ENCODE measurements at places on chromosomes 4 and X.

GRCh38 chr4:168900080-168900479 is 110.0 kb downstream of the CBR4 start:
- no peak for DNase-seq

- DNase-seq = peak; percentile 12
These were observed 65.3 kb upstream of the FAM120C start for GRCh38 chrX:54248309-54248708.

- no peak for DNase-seq
These were observed 17.6 kb downstream of the SASH3 start for GRCh38 chrX:129797251-129797906.

DNA sequence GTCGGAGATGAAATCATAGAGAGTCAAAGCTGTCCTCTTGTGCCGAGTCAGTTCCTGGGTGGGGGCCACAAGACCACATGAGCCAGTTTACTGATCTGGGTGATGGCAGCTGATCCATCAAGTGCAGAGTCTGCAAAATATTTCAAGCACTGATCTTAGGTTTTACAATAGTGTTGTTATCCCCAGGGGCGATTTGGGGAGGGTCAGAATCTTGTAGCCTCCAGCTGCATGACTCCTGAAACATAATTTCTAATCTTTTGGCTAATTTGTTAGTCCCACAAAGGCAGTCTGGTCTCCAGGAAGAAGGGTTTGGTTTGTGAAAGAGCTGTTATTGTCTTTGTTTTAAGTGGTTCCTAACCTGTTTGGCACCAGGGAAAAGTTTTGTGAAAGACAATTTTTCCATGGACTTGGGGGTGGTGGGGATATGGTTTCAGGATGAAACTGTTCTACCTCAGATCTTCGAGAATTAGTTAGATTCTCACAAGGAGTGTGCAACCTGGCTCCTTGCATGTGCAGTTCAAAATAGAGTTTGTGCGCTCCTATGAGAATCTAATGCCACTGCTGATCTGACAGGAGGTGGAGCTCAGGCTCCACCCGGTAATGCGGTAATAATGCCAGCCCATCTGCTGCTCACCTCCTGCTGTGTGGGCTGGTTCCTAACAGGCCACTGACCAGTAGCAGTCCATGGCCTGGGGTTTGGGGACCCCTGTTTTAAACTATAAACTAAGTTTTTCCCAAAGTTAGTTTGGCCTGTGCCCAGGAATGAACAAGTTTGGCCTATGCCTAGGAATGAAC is 29.2 kb downstream of the METAP1 start:
- DNase-seq = no peak

DNA sequence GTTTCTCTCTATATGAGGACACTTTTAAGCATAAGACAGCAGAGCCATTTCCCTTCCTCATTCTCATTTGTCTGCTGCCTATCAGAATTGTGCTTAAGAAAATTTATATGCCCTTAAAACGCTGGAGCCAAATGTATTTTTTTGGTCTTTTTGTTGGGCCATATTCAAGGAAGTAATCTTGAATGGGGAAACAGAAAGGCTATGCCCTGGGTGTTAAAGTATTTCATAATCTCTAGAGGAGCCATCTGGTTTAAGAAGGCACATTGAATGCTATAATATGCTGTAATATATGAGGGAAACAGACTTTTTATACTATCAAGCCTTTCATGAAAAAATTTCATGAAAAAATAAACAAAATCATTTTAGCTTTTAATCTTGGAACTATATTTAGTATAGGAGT is 4.3 kb downstream of the DMD start:
- DNase-seq = no peak

DNA sequence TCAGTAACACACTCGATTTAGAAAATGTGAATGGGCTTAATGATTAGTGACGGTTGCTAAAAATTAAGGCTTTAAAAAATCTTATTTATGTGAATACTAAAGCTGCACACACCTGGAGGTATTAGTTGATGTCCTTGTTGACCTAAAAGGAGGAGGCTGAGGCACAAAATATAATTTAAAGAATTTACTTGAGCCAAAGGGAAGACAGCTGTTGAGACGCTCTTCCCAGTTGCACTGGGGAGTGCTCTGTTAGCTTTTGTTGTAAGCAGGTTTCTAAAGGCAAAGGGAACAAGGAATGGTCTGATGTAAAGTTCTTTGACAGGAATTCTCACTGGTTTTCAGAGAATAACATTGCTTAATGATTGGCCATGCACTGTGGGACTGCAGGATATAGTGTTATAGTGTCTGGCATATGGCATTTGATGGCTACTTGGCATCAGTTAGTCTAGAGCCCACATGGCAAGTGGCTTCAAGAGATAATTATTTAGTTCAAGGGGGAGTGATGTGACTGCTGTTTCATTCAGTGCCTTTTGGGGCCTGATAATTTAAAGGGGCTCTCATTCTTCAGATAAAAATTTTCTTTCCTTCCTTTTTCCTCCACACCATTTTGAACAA is 30.8 kb upstream of the PGM2 start:
- DNase-seq = no peak

DNA sequence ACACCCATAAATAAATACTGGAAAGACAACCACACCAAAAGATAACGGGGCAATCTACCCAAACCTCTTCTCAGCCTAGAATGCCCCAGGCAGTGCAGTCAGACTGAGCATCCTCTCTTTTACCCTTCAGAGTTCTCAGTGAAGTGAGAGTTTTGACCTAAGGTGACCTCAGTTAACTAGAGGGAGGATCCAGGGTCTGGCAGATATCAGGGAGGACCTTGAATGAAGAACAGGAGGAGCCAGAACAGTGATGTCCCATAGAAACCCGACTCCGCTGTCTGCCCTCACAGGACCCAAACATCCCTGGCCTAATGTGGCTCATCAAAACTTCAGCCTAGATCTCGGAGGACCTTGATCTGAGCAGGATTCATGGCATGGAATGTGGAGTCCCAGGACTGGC is at the start of gene MAGEB3:
MAGEB3 (plus strand) TSS at position 263 of the 400 bp plus-strand sequence. CDS start 5,268 bp downstream, outside the sequence.
- no peak for DNase-seq

DNA sequence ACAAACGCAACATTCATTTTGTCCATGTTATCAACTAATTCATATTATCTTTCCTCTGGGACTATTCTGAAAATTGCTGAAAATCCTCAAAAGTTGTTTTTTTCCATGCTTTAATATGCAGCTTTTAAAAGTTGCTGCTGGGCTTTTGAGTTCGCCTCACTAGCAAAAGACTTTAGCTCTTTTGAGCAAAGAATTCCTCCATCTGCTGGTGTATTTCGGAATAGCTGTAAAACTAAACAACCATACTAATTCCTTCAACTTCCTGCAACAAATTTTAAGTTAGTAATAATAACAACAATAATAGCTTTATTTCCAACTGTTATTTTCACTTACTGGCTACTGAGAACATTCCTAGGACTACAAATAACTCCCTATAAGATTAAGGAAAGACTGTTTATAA is 124.5 kb upstream of the PLAC1 start:
- no peak for DNase-seq

DNA sequence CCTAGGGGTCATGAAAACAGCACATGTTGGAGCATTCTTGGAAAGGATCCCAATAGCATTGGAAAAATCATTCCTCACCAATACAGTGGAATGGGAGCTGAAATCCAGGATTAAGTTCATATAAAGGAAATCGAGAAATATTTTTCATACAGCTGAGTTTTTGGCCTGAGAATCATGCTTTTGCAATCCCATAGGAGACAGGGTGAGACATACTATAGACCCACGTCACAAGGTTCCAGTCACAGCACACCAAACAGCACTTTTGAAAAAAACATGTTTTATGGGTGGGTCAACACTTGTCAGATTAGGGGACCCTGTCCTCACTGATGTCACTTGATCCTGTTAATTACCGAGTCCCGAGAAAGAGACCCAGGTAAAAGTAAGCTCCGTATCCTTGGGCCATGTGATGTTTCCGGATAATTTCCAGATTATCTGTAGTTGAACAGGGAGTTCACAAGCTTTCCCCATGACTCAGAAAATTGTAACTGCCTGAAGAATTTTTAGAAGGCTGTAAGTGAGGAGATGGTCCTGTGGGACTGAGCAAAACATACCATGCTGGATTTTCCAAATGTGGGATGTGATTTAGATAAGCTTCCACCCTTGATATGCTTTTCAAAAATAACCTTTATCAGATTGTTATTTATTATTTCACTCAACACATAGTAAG is 80.9 kb upstream of the TLR3 start:
- no peak for DNase-seq

- DNase-seq = no peak
These were observed 2.9 kb upstream of the NWD2 start for GRCh38 chr4:37241647-37242046.

DNA sequence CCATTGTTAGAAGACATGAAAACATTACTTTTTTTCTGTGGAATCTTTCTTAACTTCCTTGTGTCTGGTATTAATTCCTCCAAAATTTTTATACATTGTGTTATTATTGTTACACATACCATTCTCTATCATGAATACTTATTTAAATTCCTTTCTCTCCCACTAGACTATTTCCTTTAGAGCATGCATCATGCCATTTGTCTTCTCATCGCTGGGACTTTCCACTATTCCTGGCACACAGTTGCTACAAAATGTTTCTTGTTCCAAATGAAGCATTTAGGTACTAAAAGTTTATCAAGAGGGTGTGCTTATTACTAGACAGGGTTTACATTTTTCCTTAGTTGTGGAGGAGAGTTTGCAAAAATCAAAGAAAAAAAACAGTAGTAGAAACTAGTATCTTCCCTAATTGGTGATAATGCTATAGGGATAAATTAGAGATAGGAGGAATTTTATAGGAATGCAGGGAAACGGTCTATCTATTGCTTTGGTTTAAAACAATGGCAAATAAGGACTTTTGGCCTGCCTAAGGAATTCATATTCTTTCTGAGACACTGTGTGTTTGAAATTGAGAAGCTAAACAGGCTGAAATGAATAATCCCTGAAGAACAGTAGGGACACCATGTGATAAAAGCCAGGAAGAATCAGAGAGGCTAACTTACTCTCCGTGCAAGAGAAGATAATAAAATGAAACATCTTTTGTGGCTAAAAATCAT is 187.5 kb upstream of the TBC1D9 start:
- DNase-seq = no peak

- DNase-seq = peak; percentile 13
These were observed 44.6 kb downstream of the GABRB1 start for GRCh38 chr4:47075919-47076318.

DNA sequence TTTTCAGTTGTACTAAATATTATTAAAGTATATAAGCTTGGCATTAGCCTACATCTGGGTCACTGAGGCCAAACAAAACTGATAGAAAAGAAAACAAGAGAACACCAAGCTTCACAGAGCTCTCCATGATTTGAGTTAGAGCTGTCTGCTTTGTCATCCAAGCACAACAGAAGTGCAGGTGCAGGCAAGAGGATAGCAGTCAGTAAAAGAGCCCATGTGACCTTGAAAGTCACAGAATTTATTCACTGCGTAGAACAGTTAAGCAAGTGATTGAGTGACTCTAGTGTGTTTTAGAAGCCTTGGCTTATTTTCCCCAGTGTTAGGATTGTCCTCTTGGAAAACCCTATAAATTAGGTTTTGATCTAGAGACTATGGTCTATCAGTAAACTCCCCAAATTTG is 49.4 kb upstream of the PRDM5 start:
- DNase-seq = no peak

DNA sequence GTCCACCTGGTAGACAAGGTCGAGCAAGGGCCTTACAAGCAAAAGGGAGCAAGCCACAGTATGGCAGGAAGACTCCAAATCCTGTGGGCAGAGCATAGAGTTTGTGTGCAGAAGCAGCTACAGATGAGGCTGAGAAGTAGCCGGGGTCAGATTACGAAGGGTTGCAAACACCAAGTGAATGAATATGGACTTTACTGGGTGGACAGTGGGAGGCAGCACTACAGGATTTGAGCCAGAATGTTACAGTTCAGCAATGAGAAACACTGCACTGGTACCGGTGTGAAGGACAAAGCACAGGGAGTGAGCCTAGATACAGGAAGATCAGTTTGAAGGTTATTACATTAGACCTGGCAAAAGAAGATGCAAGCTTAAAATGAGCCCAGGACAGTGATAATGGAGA is 46.1 kb upstream of the HOPX start:
- no peak for DNase-seq

GRCh38 chr4:153781717-153782416 is 7.0 kb downstream of the SFRP2 start:
- no peak for DNase-seq

- DNase-seq = no peak
These were observed 24.3 kb downstream of the MAGEB17 start for GRCh38 chrX:16191605-16192004.

DNA sequence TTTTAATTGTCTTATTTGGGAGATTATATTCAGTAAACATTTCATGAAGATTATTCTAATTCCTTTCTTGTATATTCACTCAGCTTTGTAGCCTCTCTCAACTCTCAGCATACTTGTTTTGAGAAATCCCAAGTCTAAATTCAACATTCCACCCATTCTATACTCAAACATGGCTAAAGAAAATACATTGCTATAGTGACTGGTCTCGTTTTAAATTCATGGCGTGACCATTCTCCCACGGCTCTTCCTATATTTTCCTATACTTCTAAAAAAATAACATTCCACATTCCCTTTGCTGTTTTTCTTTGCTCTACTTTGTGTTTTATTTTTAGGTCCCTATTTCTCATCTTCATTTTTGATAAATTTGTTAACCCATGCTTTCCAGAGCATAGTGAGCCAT is 49.2 kb upstream of the UGT2A1 start:
- DNase-seq = no peak

DNA sequence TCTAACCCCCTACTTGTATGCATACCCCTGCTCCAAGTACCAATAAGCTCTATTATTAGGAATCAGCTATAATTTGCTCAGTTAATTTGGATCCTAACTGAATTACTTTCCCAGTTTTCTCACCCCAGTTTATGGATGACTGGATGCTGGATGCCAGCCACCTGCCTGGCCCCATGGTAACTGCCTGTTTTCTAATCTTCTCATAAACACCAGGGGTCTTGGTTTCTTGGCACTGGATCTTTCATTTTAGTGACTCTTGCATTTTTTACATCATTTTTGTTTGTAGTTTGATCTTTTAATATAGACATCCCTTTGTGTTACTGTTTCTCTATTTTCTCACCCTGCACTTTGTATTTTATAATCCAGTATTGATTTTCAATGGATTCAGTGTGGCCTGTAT is 246.8 kb downstream of the ADGRL3 start:
- no peak for DNase-seq

GRCh38 chr4:86917212-86918039 is 17.4 kb upstream of the AFF1 start:
- no peak for DNase-seq

DNA sequence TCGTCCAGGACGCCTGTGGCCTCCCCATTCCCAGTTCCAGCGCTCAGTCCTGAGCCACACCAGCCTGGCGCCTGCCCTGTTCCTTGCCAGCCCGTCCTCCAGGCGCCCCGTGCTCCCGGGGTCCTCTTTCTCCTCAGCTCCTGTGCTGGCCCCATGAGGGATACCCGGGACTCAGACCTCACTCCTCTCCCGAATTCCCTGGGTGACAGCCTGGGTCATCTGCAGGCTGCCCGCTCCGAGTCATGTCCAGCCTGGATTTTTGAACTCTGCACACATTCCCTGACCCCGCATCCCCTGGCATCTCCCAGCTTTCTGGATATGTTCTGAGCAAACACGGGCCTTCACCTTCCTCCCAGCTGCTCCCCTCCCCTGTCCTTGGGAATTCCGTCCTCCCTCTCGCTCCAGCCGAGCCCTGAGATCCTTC is 14.9 kb upstream of the ADD1 start:
- DNase-seq = no peak

GRCh38 chr4:86587381-86588140 is 6.6 kb upstream of the PTPN13 start:
- no peak for DNase-seq

- DNase-seq = no peak
These were observed 142.7 kb downstream of the CPEB2 start for GRCh38 chr4:15144967-15145295.

Data from DMS153 (cell line).